Skin of body (tissue), 3 donors: ENCODE measurements at places on chromosomes 3 and 15. TPM values are rescaled to one million over a fixed set of nuclear protein-coding genes. Genes with fewer than 3 reads are reported as not detected.

GPR171 gene
- total RNA-seq = 0.39 TPM

NCEH1 gene
- 1.7 TPM for total RNA-seq

SPTSSB gene
- 29.6 TPM for total RNA-seq

GRM7 gene
- 0.39 TPM for total RNA-seq

TTC21A gene
- 4.3 TPM for total RNA-seq

RARB gene
- 5.5 TPM for total RNA-seq
